Pons (tissue), 1 donor: ENCODE measurements at places on chromosomes 12 and 14.

GRCh38 chr14:31926123-31926522, 151.0 kb upstream of the ARHGAP5 start:
- DNase-seq, result peak; percentile 47

DNA sequence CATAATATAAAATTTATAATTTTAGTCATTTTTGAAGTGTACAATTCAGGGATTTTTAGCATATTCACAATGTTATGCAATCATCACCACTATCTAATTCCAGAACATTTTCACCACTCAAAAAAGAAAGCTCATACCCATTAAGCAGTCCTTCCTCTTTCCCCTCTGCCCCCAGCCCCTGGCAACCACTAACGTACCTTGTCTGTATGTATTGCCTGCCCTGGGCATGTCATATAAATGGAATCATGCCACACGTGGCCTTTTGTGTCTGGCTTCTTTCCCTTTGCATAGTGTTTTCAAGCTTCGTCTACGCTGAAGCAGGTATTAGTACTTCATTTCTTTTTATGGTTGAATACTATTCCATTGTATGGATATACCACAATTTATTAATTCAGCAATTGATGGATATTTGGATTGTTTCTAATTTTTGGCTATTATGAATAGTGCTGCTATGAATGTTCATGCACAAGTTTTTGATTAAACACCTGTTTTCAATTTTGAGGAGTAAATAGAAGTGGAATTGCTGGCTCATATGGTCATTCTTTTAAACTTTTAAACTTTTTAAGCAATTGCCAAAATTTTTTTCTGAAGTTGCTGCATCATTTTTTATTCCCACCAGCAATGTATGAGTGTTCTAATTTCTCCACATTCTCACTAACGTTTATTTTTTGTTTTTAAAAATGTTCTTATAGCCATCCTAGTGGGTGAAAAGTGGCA, 1.6 kb upstream of the SSTR1 start:
- DNase-seq, result no peak

DNA sequence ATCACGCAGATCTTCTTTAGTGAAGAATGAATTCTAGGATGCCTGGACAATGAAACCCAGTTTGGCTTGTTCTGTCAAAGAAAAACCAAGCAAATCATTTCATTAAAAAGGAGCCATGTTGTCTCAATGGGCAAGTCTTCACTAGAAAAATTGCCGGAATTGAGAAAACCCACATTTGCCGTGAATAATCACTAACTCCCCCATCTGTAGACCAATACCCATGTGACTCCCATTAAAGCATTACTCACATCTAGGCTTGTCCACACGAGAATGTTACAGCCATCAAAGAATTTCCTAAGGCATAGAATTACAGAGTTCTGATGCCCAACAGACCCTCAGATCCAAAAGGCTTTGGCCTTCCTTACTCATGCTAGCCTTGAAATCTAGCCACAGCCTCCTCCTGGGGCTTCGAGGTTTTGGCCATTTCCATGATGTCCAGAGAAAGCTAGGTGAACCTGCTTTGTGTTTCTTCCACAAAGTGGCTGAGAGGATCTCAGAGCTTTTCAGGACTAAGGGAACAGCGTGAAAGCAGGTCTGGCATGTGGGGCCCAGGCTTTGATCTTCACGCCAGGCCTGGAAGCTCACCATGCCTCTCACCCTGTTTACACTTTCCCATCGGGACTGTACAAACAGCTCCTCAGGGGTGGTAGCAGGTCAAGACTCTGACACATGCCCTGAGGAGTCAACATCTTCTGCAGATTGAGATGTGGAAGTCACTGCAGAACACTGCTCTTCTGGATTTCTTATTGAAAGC, 12.1 kb downstream of the SLC7A8 start:
- DNase-seq, result no peak

GRCh38 chr12:107386569-107386968, 293.2 kb upstream of the CRY1 start:
- no peak for DNase-seq

- peak; percentile 79 for DNase-seq
Measured at GRCh38 chr12:92505254-92506231, 197.2 kb upstream of the PLEKHG7 start.

DNA sequence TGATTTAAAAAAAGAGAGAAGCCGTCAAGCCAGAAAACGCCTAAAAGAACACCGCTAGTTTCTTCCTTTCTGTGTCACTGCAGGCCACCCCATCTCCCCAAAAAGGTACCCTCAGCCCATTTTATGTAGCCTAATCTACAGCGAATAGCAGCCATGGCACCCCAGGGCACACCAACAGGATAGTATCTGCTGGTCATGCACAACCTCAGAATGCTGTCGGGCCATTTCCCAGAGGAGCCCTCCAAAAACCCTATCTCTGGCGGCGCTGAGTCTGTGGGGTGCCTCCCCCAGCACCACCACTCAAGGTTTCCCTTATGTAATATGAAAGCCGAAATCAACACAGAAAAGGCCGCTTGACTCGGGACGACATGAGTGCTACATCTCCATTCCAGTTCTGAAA, 98.9 kb downstream of the BCL11B start:
- DNase-seq, result no peak

DNA sequence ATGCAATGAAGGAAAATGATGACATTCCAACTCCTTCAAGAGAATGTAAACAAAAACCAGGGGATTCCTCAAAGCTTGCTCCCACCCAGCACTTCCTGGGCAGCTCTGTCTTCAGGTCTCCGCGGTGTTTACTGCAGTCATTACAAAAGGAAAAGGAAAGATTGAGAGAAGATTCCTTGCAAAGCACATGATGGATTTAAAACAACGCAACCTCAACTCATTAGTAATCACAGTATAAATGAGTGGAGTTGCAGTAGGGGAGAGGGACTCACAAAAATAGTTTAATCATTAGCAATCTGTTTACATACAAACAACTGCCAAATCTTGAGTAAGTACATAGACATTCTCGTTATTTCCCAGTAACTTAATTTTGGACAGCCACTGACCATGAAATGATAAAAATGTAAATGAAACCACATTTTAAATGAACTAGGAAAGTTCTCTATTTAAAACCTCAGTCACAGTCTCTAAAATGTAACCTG, 49.7 kb upstream of the OVCH1 start:
- no peak for DNase-seq

GRCh38 chr12:5034603-5035002, 9.1 kb upstream of the KCNA5 start:
- no peak for DNase-seq

- DNase-seq, result no peak
Measured at GRCh38 chr14:80627745-80628144, 313.8 kb downstream of the CEP128 start.

- no peak for DNase-seq
Measured at GRCh38 chr12:51833448-51834227, 14.9 kb downstream of the FIGNL2 start.

DNA sequence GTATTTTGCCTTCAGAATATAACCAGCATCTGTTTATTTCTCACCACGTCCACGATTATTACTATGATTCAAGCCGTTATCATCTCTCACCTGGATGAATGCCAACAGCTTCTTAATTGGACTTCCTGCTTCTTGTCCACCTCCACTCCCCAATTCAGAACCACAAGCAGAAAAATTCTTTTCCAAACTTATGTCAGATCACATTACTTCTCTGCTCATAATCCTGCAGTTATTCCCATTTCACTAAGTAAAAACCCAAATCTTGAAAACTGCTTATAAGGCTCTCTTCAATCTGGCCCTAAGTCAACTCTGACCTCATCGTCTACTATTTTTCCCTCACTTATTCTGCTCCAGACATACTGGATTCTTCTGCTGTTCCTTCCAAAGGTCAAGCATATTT, 2.0 kb downstream of the CRY1 start:
- DNase-seq, result no peak

- DNase-seq, result peak; percentile 80
Measured at GRCh38 chr14:53325176-53325806, 172.2 kb upstream of the DDHD1 start.

DNA sequence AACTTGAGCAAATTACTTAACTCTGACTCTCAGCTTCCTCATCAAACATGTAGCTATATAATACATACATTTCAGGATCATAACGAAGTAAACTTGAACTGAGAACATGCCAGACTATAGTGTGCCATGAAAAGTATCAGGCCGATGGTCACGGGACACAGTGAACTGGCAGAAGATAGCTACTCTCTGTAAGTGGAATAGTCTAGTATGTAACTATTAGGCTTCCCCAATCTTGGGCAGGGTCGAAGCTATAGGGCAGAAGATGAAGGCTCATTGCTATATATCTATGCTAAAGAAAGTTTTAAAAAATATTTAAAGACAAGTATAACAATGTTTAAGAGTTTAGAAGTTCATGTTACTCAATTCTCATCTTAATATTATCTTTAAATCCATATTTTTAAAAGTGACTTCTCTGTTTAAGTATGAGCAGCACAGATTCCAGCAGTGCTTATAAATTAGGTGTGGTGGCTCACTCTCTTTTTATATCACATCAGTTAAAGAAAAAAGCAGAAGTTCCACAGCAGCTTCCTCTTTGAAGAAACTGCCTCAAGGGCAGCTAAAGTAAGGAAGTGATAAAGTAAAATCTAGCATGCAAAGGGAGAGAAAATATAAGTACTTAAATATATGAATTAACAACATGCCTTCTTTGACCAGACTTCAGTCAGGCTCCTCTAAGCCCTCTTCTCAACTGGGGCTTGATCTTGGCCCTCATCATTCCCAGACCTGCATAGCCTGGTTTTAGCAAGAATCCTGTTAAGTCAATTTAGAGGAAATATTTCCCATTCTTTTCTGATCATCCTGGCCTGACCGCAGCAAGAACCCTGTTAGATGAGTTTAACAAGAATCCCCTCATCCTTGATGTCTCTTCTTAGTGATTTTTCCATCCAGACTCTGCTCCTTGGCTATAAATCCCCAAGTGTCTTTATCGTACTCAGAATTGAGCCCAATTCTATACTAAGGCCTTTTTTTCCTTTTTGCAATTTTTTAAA, 8.4 kb upstream of the GLIPR1 start:
- peak; percentile 69 for DNase-seq

- DNase-seq, result no peak
Measured at GRCh38 chr14:99209409-99209808, 62.6 kb downstream of the BCL11B start.

GRCh38 chr14:34331728-34332623, 130.1 kb downstream of the SPTSSA start:
- DNase-seq, result peak; percentile 31

- no peak for DNase-seq
Measured at GRCh38 chr14:68040633-68041369, 221.2 kb downstream of the RAD51B start.

GRCh38 chr12:51897181-51897580, 9.3 kb downstream of the ANKRD33 start:
- no peak for DNase-seq

DNA sequence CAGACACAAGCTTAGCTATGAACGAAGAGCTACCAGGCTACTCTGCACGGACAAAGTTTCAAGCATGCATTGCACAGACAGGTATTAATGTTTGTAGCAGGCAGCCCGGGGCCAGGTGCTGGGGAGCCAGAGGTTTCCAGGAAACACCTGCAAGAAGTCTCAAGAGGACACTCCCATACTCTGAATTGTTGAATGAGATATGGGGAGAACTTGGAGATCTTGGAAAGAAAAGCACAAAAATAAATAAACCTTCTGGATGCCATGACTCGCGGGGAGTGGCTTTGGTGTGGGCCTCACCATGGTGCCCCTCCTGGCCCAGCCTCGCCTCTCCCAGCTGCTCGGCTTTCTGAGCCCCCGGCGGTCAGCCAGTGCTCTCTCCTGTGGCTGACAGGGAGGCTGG, 186.8 kb downstream of the TTC7B start:
- no peak for DNase-seq

- no peak for DNase-seq
Measured at GRCh38 chr14:45867046-45867894, 614.3 kb upstream of the MIS18BP1 start.

- DNase-seq, result no peak
Measured at GRCh38 chr12:124646385-124647230, 79.2 kb upstream of the NCOR2 start.

GRCh38 chr12:31578632-31579031, 12.3 kb downstream of the DENND5B start:
- DNase-seq, result peak; percentile 71

- DNase-seq, result peak; percentile 25
Measured at GRCh38 chr12:19437996-19438395, 1.3 kb upstream of the AEBP2 start.

DNA sequence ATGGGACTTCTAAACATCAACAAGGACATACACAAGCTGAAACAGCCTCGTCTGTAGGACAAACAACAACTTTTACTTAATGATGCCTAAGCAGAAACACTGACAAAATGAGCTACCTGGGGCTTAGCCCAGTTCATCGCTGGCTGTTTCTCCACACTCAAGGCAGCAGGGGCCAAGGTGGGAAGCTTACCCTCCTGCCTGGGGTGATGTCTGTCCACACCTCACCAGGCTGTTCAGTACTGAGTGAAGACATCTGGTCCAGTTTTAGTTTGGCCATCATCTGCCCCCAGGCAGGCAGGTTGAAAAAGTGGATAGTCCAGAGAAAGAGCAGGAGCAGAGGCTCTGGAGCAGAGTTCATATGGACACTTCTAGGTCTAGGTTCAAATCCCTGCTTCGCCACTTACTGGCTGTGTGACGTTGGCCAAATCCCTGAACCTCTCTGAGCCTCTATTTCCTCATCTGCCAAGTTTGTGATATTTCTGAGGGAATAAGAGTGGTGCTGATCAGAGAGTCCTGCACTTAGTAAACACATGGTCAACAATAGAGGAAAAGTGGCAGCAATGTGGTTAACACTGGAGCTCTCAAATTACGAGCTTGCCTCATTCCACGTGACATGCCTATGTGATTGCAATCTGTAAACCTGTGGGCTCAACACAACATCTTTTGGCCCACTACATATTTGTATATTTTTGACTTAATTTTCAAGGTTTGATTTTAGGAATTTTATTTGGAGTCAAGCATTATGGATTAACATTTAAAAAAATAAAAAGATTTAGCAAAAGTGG, 720.1 kb upstream of the TMEM132C start:
- DNase-seq, result no peak

DNA sequence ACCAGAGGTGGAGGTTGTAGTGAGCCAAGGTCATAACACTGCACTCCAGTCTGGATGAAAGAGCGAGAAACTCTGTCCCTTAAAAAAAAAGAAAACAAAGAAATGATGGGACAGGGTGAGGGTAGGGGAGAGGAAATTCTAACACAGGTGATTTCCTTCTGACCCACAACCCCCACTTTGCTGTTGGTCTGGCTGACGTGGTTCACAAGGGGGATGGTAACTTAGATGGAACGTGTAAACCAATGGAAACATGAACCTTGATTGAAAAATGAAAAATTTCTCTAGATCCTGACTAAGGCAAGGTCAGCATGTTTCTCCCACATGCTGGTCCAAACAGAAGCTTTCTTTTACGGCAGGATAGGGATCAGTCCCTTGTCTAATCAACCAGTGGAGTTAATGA, 15.8 kb upstream of the RIOX1 start:
- no peak for DNase-seq

- peak; percentile 77 for DNase-seq
Measured at GRCh38 chr12:38906482-38907200, 1.2 kb upstream of the CPNE8 start.

DNA sequence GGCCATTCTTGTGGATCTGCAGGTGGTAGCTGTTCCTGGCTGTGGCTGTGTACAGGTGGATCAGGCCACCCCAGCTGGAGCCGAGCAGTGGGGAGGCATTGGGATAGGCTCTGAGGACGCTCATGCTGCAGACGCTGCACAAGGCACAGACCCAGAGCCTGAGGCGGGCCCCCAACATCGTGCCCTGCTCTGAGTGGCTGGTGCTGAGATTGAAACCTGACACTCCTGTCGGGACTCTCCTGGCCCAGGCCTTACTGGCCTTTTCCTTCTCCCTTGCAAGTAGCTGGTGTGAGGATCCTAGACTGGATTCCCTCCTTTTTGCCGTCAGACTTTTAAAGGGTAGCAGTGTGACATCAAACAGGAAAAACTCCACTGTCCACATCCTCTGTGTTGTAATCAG, at the start of gene FGF23:
TSS of gene FGF23 (minus strand) at position 308 of the 400 bp plus-strand sequence. CDS start at position 178, 130 bp downstream.
- DNase-seq, result no peak
